ENCODE measurements at places on chromosomes 12 and 14.

DNA sequence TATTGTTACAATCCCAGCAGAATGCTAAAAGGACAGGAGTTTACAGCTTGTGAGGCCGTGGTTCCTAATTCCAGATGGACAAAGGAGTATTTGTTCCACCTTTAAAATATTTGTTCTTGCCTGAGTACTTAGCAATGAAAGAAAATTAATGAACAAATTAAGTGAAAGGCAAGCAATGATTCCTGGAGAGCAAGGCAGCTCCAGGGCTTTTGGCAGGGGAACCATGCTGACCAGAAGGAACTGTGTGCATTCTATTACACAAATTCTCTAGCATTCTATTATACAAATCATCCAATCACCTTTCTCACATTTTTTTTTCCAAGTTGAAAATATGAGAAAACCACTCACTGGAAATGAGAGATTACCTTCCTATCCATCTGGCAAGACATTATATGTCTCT lies 1.8 kb upstream of the BMAL2 start:
- no peak for DNase-seq

DNA sequence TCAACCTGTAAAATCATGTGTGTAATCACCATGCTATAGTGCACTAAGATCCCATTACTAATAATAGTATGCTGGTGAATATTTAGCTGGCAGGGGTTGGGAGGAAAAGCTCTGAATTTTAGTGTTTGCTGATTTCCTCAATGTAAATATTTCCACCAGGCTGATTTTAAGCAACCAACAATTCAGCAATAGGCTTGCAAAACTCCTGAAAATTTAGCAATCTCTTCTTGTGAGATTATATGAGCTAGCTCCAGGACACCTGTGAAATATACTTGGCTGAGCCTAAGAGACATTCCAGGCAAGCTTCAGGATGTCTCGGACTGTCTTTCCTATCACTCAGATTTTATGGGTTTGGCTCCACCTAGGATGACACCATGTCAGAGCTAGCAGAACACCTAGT lies 106.9 kb upstream of the ANO4 start:
- DNase-seq = no peak

DNA sequence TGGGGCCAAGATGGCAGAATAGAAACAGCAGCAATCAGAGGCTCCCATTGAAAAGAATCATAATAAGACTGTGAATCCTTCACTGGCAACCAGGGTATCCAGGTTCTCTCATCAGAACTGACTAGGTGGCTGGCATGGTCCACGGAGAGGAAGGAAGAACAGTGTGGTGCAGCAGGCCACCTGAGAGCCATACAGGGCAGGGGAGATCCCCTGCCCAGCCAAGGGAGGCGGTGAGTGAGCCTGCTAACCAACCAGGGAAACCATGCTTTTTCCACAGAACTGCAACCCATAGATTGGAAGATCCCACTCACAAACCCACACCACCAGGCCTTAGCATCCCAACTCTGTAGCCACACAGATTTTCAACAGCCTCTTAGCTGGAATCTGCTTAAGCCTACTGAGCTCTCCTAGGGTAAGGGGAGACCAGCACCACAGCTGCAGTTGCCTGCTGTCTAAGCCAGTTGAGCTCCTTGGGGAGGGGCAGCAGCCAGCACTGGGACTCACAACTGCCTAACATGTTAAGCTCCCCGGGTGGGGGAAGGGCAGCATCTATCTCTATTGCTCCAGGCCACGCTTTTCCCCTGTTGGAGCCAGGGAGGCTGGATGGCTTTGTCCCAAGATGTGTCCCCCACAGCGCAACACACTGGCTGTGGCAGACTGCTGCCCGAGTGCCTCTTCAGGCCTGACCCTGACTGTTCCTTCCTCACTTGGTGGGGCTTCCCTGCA lies 342.6 kb upstream of the CCDC196 start:
- no peak for DNase-seq

DNA sequence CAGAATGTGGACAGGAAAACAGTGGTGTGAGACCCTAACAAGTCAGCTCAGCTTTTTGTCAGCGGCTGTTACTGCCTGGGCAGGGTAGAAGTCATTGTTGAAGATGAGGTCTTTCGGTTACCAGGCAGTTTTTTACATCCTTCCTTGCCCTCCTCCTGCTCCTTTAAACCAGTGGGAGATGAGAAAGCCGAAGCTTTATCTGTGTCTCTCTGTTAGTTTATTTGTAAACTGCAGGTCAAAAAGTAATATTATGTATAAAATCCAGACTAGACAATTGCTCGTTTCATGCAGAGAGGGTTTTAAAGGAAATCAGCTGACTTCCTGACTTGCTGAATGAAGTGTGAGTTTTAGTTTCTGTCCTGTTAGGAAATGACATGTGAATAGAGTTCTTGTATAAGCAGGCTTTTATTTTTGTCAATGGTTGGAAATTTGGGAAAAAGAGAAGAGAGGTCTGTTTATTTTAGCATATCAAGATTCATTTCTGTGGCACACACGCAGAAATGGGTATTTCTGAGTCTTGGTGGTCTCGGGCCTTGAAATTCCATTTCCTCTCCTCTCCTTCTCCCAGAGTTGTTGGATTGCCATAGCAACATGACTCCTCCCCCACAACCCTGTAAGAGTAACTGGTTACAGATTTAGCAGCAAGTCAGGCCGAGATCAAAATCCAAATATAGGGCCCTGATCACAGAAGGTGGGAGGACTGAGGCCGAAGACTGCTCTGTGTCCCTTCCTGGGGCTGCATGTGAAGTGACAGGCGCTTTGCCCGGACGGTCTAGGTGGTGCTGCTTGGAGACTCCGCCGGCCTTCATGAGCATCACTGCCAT lies 60.8 kb downstream of the SAMD4A start:
- DNase-seq = peak; percentile 83

GRCh38 chr12:100404769-100405407 lies 48.0 kb downstream of the SLC17A8 start:
- no peak for DNase-seq

GRCh38 chr12:100797246-100797645 lies 2.7 kb downstream of the ANO4 start:
- no peak for DNase-seq

Measured in muscle of back (tissue), 13 donors.